Cerebellum (tissue), 4 donors: ENCODE measurements at places on chromosomes 16 and 17. TPM values are rescaled to one million over a fixed set of nuclear protein-coding genes. Genes with fewer than 3 reads are reported as not detected.

DNA sequence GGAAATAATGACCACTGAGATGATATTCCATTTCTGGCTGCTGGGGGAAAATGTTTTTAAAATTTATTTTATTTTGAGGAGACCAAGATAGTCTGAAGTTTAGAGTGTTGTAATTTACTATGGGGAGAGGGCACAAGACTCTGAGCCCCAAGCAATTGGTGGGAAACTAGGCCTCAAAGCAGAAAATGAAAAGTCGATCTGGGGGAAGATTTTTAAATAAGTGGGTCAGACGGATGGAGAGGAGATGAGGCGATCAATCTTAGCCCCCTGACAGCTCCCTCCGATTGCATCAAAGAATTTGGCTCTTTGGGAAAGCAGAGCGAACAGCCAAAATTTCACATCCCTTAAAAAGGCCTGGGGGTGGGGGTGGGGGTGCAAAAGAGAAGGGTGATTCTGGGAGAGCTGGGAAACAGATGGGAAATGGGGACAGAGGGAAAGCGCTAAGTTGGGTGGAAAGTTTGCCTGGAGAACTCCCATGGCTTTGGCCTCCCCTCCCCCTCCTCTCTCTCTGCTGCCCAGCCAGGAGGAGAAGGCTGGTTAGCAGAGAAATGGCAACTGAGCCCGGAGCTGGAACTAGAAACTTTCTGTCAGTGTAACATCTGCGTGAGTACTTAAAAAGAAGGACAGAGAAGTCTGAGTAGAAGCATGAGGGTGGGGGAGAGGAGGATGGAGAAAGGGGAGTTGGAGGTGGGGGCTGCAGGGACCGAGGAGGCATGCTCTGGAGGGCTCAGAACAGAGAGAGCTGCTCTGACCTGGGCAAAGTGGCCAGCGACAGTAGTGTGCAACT lies 1.4 kb upstream of the HOXB2 start:
- DNase-seq = no peak

DNA sequence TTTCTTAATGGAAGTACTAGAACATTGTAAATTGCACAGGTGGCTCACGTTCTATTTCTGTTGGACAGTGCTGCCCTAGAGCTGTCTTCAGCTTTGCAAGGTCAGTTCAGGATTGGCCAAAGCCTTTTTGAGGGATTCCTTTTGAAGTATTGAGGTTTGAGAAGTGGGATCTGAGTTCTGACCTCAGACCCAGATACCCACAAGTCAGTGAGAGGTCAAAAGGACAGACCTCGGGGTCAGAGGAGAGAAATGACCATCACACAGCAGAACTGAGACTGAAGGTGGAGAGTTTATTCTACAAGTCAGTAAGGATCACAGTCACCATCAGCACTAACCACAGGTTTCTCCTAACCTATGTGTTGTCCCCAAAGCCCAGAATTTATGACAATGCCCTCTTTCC lies 1.7 kb downstream of the ACSM5 start:
- DNase-seq = no peak

GRCh38 chr16:73286346-73287267 lies 238.7 kb upstream of the ZFHX3 start:
- DNase-seq = no peak

GRCh38 chr16:3175157-3176093 lies 12.6 kb upstream of the OR1F1 start:
- no peak for DNase-seq

GRCh38 chr16:46961373-46962353 lies 11.8 kb downstream of the DNAJA2 start:
- no peak for DNase-seq

Gene GPR179
- total RNA-seq = 0.45 TPM
